ENCODE measurements at places on chromosomes 12 and 14.

DNA sequence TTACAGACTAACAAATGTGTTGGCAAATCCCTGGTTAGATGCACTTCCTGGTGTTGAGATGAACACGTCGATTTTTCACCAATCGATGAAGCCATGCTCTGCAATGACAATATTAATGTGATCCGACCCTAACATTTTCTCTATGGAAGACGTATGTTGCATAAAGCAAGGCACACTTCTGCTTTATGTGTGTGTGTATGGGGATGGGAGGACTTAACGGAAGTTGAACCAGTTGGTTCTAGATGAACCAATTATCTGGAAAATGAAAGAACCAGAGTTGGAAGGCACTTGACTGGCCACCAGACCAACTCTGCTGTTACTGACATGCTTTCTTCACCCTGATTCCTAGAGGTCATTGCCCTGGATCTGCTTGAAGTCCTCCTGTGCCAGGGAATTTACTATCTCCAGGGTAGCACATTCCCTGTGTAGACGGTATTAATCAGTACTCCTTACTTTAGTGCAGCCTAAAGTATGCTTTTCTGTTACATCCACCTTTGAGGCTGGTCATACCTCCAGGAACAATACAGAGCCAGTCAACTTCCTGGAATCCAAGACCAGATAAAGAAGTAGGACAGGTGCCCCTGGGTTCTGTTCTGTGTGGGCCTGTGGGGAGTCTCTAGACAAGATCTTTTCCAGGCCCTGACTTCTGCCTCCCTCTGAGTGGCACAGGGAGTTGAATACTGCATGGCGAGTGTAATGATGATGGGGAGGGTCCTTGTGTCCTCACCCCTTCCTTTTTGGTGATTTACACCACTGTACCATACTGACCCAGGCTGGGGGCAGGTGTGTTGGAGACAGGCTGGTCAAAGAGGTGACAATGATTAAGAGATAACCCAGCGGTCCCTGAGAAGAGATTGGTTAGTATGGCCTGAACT is 4.1 kb downstream of the SDR39U1 start:
- DNase-seq, result no peak

- DNase-seq, result no peak
Measured at GRCh38 chr12:86666316-86666715, 410.1 kb upstream of the MGAT4C start.

DNA sequence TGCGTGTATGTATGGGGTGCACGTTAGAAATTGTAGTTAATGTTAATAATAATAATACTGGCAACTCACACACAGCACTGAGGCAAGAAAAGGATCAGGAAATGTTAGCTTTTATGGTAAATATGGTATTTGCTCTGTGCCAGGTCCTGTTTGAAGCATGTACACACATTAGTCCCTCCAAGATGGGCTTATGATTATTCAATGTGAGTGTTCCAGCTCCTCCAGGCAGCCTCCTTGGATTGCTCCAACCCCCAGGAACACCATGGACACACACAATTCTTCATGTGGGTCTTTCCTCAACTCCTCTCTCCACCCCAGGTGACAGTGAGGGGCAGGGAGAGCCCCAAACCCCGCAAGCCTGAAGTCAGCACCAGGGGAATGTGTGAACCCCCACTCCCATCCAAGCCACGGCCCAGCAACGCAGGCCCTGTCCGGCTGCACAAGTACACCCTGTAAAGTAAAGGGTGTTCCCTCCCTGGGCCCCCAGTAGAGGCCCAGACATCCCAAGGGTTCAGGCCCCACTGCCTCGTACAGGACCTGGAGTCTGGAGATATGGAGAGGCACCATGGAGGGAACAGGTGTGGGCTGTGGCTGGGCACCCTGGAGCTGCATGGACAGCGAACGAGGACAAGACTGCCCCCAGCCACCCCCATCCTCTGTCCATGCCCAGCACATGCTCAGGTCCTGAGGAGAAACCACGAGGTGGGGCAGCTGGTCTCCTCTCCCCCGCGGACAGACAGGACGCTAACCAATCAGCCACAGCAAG is 41.3 kb downstream of the NCOR2 start:
- DNase-seq, result no peak

- DNase-seq, result no peak
Measured at GRCh38 chr12:119259484-119259883, 75.0 kb upstream of the CCDC60 start.

- no peak for DNase-seq
Measured at GRCh38 chr14:100321473-100322137, 1.5 kb upstream of the SLC25A47 start.

- DNase-seq, result no peak
Measured at GRCh38 chr12:110102255-110102654, 21.9 kb upstream of the IFT81 start.

GRCh38 chr14:24278424-24278823 is 7.0 kb upstream of the RABGGTA start:
- DNase-seq, result no peak

- DNase-seq, result no peak
Measured at GRCh38 chr12:49553512-49554088, 14.3 kb downstream of the MCRS1 start.

DNA sequence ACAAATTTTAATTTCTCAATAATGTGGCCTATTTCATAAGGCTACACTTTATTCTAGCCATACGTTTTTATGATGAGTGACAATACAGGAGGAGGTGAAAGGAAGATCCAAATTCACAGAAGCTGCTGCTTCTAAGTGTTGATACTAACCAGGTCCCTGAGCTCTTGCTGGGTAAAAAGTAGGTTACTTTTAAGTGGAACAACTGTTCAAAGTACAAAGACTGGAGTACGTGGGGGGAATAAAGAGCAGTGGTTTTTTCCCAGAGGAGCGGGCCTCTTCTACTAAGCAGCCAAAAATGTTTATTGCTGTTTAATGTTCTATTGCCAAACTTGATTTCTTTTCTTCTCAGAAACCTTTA is 301.8 kb downstream of the AEBP2 start:
- no peak for DNase-seq

DNA sequence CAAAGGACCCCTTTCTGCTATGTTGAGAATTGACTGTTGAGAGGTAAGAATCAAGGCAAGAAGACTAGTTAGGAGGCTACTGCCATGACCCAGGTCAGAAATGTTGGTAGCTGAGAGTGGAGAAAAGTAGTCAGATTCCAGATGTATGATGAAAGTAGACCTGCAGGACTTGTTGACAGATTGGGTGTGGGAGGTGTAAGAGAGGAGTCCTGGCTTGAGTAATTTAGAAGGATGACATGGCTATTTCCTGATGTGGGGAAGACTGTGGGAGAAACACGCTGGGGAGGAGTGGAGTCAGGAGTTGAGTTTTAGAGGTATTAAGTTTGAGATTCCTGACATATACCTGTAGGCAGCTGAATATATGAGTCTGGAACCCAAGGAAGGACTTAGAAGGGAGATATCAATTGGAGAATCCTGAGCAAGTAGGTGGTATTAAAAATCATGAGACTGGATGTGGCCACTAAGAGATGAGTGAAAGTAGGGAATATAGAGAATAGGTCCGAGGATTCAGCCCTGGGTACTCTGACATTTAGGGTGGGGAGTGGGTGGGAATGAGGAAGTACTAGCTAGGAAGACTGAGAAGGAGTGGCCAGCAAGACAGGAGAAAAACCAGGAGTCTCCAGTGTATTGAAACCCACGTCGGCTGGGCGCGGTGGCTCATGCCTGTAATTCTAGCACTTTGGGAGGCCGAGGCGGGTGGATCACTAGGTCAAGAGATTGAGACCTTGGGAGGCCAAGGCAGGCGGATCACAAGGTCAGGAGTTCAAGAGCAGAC is 12.6 kb upstream of the DDX47 start:
- no peak for DNase-seq

- no peak for DNase-seq
Measured at GRCh38 chr12:64747695-64748094, 11.5 kb downstream of the GNS start.

- no peak for DNase-seq
Measured at GRCh38 chr14:90717916-90718315, 98.3 kb downstream of the TTC7B start.

GRCh38 chr14:93733231-93733630 is 55.1 kb downstream of the PRIMA1 start:
- DNase-seq, result no peak

GRCh38 chr14:74636424-74637177 is 24.6 kb upstream of the LTBP2 start:
- no peak for DNase-seq

- no peak for DNase-seq
Measured at GRCh38 chr12:12176402-12176801, 90.4 kb downstream of the LRP6 start.

DNA sequence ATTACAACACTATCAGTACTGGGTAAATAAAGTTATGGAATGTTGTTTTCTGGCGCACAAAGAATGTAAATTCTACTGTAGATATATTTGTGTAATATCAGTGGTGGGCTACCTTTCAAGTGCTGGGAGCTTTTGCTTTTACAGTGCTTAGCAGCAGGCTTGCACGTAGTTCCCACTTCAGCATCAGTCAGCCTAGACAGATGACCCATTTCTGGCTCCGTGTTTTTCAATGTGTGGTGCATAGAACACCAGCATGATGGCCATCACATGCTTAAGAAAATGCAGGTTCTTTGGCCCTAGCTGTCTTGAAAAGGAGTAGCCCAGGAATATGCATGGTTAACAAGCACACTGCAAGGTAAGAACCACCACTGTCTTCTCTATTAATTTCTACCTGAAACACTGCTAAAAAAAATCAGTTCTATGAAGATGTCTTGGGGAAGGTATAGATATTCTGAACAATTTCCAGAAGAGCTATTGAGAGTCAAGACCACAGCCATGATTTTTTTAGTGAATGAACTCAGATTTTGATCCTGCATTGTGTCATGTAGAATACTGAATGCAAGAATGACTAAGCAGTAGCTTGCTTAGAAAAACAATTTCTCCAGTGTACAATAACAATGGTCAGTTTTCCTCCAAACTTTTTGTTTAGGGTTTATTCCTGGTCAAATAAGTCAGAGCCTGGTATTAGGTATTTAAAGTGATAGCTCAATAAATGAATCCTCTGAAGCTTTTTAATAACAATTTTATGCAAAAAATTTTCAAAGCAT is 195.7 kb downstream of the AKAP6 start:
- no peak for DNase-seq

- DNase-seq, result no peak
Measured at GRCh38 chr14:102805941-102806340, 28.7 kb downstream of the TRAF3 start.

- no peak for DNase-seq
Measured at GRCh38 chr14:61710853-61711817, 15.8 kb downstream of the HIF1A start.

DNA sequence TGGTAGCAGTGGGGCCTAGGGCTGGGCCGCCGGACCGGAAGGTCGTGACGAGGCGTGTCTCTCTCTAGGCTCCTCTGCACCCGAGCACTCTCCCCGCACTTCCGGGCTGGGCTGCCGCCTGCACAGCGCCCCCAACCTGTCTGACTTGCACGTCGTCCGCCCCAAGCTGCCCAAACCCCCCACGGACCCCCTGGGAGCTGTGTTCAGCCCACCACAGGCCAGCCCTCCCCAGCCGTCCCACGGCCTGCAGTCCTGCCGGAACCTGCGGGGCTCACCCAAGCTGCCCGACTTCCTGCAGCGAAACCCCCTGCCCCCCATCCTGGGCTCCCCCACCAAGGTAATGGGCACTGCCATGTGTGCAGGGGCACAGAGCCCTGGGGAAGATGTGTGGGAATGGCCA is 13.3 kb upstream of the PUS1 start:
- no peak for DNase-seq
